ENCODE measurements at places on chromosomes 4 and X.

DNA sequence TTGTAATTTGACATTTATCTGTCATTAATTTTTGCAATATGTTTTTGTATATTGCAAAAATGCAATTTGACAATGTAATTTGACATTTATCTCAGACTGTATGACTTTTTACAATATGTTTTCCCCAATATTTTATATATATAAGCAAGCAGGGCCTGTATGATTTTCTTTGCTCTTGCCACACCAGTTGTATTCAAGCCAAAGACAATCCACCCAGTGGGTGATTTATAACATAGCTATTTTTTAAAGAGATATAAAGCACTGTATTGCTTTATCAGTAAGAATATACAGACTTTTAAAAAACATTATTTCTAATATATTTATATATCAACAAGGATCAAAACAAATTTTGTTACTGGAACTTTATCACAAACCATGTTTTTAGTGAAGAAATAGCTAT is 47.3 kb downstream of the SLIT2 start:
- DNase-seq: no peak

DNA sequence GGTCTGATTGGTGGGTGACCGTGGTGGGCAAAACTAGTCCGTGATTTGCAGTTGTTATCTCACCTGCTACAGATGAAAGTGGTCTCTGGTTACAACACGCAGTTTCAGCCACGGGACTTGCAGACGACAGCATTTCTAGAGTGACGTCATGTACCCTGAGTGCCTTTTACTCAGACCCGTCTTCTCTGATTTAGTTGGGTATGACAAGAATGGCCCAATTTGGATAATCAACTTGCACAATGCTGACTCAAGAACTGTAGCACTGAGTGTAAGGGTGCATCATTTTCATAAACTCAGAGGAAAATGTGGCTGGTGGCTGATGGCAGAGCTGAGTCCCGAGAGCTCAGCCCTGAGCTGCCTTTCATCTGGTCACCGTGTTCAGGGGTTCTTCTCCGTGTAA is 281.4 kb upstream of the FRG1 start:
- DNase-seq: no peak

DNA sequence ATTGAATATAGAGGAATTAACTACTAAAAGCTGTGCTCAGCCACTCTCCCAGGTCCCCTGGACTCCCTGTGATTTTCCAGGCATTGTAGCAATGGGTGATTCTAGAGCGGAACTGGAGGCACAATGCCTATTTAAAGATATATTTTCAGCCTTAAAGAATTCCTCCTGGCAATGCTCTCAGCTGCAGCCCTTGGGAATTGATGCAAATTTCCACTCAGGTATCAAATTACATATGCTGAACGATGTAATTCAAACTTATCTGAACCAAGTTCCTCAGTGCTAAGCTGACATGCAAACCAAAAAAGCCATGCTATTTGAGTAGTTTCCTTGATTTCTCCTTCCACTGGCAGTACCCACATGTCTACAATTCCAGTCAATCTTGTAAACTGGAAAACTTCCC is 86.3 kb upstream of the GABRA3 start:
- DNase-seq: no peak

- DNase-seq: no peak
Observed at GRCh38 chrX:109403922-109404321, 78.0 kb downstream of the GUCY2F start.

GRCh38 chr4:172666711-172667368 is 501.8 kb upstream of the GALNT7 start:
- no peak for DNase-seq

GRCh38 chr4:3377557-3377956 is 64.2 kb upstream of the HGFAC start:
- no peak for DNase-seq

DNA sequence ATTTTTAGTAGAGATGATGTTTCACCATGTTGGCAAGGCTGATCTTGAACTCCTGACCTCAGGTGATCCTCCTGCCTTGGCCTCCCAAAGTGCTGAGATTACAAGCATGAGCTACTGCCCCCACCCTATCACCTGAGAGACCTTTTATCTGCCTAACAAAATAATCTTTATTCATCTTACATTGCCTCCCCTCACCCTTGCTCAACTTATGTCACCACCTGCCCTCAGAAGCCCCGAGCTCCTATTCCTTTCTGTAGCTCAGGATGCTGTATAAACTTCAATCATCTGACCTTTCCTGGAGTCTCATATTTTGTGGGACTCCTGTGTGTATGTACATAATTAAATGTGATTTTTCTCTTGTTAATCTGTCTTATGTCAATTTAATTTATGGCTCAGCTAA is 29.7 kb upstream of the ENPP6 start:
- DNase-seq: no peak

GRCh38 chr4:158316264-158316663 is 106.0 kb downstream of the TMEM144 start:
- no peak for DNase-seq

DNA sequence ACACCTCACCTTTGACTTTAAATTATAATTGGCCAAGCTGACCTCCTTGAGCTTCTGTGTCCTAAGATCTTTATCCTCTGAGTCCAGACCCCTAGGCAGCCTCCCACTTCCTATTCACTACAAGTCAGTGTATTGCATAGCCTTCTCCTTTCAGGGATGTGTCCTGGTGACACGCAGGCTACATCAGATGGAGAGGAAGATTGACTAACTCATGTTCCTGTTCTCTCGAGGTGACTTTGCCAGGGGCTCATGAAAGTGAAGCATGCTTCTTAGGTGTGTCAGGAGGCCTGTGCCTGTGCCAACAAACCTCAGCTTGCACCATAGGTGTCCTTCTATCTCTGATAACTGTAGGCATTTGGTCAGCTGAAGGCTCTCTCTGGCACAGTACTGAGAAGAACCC is 195.7 kb upstream of the HS3ST1 start:
- DNase-seq: no peak
